Astrocyte of the cerebellum (primary cell): ENCODE measurements at places on chromosomes 1 and 21.
A peak's percentile ranks its signal among the peaks of the same experiment; 100 is the strongest.

GRCh38 chr1:94926126-94926914 lies 590 bp downstream of the CNN3 start:
- no peak for DNase-seq

DNA sequence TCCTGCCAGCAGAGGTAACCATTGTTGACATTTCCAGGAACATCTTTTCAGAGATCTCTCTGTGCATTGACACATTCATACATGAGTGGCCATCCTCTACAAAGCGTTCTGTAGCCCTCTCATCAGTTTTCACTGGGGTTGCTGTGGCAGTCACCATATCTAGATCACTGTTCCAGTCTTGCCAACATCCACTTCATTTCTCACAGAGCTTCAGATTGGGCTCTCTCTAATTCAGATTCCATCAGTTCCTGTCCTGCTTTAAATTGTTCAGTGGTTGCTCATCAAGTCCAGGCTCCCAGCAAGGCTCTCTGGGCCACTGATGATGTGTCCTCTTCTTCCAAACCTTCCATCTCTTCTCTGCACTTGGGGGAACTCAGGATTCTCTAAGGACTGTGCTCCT lies 173.7 kb downstream of the KCNJ6 start:
- DNase-seq: no peak

DNA sequence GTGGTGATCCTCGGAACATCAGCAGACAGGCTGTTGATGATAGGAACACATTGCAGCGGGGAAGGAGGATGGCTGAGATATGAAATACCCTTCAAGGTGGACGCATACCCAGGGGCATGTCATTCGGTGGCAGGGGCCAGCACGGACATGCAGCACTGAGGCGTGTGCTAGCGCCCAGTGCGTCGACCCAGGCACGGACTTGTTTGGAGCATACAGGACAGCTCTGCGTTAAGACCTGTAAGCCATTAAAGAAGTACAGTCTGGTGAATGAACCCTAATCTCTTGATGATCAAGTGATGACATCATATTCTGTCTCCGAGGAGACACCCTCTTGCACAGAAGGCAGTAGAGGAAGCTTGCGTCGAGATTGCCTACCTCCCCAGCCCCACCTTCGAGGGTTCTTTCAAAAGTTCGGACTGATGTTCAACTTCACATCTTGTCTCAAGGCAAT lies 63.6 kb upstream of the KIF26B start:
- DNase-seq: no peak

- DNase-seq: peak; percentile 5
These were observed 58.9 kb downstream of the LRRC40 start for GRCh38 chr1:70146488-70146887.

- peak; percentile 57 for DNase-seq
These were observed 14.0 kb downstream of the ATP5PO start for GRCh38 chr21:33901412-33902288.

DNA sequence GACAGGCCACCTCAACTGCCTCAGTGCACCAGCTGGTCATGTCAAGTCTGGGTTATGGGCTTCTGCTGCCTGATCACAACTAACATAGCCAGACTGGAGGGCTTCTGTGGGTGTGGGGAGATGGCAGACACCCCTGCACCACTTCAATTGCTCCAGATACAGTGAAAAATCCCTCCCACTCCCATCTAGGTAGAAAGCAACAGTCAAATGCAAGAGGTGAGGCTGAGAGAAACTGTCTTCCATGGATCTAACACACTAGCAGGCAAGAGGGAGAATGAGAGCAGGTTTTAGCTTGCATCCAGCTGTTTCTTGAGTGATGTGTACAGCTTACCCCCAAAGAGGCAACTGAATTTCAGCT lies 10.8 kb downstream of the KCNA2 start:
- no peak for DNase-seq
